ENCODE measurements at places on chromosomes 4 and X.

GRCh38 chrX:10741003-10741402, 120.6 kb upstream of the MID1 start:
- no peak for DNase-seq

DNA sequence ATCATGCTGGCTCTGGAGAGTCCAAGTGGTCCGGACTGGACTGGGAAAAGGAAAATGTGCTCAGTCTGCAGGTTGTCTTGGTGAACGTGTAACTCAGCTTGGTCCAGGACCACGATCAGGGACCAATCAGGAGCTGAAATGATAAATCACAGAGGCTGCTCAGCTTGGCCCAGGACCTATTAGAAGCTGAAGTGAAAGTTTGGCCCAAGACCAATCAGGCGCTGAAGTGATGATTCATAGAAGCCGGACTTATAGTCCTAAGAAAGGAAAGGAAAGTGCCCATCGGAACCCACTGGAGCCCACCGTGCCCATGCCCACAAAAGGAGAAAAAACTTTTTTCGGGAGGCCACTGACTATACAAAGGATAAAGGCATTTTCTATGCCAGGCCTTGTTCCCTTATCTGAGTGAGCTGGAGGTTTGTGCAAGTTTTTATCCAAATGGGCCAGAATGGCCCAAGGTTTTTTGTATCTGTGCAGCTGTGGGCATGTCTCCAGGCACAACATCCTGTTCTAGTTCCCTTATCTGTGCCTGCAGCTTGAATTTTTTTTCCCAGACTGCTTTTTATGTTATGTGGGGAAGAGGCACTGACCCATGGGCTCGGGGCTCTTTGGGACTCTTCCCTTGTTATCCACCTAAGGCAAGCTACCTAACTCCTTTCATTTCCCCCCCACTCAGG, 194.4 kb downstream of the FAM133A start:
- DNase-seq, result no peak

DNA sequence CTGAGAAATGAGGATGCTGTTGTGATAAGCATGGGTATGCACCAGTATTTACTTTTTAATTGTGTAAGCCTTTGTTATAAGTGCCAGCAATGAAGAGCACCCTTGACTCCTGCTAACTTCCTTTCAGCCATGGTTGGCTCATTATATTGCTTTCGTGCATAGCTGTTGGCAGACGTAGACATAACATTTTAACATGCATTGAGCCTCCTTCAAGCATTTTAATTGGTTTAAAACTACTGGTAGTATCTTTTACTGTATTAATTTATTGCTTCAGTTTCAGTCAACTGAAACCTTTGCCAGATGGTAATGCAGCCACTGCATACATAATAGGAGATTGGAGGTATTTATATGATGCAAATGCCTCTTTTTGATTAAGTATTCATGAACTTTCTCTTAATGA, 1285.4 kb downstream of the PCDH18 start:
- DNase-seq, result no peak

DNA sequence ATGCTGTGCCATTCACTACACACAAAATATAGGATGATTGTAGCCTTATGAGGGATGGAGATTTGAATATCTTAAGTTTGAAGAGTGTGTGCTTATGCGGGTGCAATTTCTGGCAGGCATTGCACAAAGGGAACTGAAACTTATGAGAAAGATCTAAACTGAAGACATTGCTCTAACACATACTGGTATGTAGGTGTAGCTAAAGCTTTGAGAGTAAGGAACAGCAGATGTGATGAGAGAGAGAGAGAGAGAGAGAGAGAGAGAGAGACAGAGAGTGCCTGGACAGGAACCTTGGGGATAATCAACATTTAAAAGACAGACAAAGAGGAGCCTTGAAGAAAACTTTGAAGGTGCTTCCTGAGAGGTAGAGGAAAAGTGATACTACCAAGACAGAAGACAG, 379.7 kb downstream of the SPRY1 start:
- DNase-seq, result no peak

DNA sequence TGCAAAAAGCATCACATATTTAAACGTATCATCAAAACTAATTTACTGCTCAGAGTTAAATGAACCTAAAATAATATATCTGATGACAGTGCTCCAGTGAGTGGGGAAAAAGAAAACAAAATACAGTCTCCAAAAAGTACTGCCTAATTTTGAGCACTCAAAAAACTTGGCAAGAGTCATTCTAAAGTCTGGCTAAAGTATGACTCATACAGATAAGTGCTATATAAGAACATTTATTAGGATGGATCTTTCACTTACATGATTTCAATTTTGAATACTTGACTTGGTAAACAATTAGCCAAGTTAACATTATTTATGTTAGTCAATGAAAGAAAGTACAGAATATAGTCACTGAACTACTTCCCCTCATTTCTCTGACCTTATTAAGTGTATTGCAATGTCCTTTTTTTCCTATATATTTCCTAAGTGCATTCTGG, 27.2 kb downstream of the FBXO8 start:
- no peak for DNase-seq

GRCh38 chr4:73037057-73037456, 32.5 kb downstream of the COX18 start:
- no peak for DNase-seq

DNA sequence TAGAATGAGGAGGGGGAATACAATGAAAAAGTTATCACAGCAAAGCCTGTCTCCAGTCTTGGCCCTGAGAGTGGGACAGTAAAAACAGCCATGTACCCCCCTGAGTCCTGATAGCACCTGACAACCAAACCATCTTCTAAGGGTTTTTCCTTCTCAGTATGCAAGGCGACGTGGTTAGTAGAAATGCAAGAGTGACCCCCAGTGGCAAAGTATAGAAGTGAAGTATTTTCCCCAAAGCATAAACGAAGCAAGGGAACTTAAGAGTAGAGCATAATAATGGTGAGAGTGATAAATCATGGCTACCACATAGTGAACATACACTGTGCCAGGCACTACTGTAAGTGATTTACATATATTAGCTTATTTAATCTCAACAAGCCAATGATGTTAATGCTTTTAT, 52.8 kb downstream of the FAM47C start:
- DNase-seq, result no peak

- DNase-seq, result no peak
These were observed 18.8 kb downstream of the SRD5A3 start for GRCh38 chr4:55364691-55365344.

DNA sequence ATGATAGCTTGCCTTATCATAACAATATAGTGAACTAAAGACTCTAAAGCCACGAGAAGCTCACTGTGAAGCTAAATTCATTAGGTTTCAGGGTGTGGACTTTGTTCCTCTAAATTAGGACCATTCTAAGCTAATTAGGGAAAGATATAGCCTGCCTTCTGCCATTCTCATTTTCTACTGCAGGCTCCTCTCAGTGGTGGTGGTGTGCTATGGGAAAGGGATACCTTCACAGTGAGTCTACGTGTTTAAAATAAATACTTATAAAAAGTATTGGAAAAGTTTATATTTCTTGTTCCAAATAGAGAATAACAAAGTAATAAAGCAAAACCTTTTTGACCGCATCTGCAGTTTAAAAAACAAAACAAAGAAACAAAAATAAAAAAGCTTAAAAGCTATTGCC, 327.7 kb downstream of the PAPSS1 start:
- no peak for DNase-seq

DNA sequence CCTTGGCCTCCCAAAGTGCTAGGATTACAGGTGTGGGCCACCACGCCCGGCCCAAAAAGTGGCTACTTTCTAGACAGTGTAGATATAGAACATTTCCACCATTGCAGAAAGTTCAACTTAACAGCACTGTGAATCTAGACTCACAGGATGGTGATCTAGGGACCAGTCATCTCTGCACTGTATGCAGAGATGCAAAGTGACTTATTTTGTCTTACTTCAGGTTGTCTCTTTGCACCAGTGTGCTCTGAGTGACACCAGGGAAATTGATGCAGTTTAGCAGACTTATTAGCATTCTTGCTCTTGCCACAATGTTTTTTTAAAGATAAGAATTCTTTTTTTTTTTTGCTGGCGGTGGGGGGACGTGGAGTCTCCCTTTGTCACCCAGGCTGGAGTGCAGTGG, 12.8 kb upstream of the FOXO4 start:
- DNase-seq, result no peak

GRCh38 chr4:87445964-87446363, 23.6 kb downstream of the NUDT9 start:
- no peak for DNase-seq

GRCh38 chrX:16993791-16994318, 47.4 kb downstream of the REPS2 start:
- no peak for DNase-seq

DNA sequence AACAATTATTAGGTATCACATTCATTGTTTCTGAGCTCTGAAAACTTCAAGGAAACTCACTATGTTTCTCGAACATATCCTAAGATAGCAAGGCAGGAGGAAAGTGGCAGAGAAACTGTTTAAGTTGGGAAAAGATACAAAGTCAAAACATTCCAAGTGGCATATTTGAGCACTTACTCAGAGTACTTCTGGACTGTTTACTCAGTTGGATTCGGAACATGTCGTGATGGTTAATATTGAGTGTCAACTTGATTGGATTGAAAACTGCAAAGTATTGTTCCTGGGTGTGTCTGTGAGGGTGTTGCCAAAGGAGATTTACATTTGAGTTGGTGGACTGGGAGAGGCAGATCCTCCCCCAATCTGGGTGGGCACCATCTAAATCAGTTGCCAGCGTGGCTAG, 298.3 kb downstream of the IL1RAPL2 start:
- DNase-seq, result no peak

- no peak for DNase-seq
These were observed 29.7 kb upstream of the SLC25A4 start for GRCh38 chr4:185113340-185113739.

DNA sequence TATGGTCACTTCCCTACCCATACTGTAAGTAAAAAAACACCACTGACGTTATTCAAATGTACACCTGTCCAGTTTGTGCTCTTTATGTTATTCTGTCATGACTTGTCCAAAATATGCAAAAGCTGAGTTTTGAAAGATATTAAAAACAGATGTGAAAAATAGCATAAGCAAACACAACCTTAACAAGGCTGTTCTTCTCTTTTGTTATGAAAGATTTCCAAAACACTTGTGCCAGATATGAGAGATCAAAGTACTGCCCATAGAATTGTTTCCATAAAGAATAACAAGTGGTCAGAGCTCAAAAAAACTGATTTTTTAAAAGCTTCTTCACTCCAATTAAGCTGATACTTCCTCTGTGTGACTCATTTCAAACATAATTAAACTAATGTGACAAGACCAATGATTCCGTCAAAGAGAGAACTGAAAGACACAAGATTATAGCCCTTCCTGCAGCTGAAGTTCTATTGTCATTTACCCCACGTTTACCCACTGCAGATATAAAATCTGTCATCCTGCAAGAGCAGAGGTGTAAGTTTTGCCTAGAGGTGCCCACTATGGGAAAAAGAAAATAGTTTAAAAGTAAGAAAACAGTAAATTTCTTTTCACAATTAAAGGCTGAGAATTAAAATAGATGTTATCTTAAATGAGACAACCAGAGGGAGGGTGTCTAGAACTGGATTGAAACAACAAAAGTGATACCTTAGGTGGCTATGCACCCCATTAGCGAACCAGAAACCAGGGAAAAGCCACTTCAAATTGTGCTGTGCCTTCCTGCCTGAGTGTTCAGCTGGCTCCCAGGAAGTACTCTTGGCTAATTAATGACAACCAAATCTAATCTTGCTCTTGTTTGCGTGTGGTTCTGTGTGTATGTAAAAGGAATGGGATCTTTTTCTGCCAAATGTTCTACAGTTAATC, 30.1 kb downstream of the RASSF6 start:
- no peak for DNase-seq

DNA sequence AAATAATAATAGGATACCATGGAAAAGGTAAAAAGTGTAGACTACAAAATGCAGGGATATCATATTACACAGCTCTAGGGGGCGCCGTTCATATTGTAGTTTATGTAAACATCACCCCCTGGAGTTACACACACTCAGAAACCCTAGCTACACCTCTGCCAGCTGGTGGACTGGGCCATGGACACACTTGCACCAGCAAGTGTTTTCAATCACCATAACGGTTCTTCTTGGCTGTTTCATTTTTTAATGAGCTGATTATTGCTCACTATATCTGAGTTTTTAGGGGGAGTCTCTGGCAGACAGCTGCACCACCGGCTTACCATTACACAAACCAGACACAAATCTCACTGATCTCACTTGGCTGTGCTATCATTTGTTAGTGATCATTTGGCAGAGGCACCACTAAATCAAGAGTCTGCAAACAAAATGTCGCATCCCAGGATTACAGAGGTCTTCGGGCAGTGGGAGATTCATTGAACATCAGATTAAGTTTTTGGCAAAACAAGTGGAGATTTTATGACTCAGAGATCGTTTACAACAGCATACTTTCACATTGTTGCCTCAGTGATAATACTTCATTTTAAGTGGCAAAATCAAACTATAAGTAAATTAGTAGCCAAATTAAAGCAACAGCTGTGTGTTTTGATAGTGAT, 185.7 kb downstream of the UNC5C start:
- DNase-seq, result no peak

DNA sequence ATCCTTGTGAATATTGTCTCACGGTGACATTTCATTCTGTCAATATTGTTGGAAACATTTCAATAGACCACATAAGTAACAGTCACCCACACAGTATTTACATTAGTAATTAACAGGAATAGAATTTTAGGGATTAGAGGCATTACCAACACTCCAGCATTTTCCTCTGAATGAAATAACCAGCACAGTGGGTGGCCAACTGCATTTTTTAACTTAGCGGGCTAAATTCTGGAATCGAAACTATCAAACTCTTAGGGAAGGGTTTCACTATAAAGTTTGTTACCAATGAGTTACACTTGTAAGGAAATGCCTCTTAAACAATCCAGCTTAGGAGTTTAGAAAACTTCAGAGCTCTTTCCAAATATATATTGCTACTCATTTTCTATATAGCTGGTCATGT, 403.0 kb downstream of the ADGRL3 start:
- DNase-seq, result no peak

DNA sequence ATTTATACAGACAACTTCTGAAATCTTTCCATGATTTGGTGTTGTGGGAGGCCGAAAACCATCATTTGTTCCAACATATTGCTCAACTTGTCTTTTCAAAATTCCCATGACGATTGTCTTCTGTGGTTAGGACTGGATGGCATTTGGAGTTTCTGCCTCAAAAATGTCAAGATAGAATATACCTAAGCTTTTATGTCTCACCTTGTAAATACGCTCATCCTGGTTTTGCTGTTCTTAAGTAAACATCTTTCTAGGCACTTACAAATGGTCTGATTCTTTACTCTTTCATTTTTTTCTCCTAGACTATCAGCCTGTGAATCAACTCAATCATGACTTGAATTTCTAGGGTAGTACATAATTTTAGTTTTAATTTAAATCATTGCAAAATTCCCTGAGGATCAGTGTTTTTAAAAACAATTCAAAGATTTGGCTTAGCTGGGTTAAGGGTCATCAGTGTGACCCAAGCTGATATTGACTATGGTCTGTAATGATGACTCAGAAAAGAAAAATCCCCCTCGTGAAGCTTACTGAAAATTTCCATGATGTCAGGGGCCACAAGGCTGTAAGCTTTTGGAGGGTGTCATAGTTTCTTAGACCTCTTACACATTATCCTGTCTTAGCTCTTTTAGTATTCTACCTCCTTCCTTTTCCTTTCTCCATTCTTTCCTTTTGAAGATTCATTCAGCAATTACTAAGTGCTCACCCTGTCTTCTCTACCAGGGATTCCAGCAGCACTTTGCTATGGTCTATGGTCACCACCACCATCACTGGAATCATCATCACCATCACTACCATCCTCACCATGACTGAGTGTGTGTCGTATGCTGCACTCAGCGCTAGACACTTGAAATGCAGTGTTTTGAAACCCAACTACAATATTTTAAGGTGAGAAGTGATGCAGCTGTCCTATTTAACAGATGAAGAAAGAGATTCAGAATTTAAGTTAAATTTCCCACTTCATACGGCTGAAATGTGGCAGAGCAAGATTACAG, 124.4 kb downstream of the CPE start:
- DNase-seq, result no peak

GRCh38 chr4:146545102-146545501, 23.4 kb upstream of the SLC10A7 start:
- no peak for DNase-seq
